ENCODE measurements at places on chromosomes 2 and 18. TPM values are rescaled to one million over a fixed set of nuclear protein-coding genes. Genes with fewer than 3 reads are reported as not detected.

IAH1 gene
- polyA plus RNA-seq, result 92.2 TPM

GRCh38 chr2:72915320-72915906 lies 1.9 kb upstream of the EMX1 start:
- no peak for DNase-seq

DNA sequence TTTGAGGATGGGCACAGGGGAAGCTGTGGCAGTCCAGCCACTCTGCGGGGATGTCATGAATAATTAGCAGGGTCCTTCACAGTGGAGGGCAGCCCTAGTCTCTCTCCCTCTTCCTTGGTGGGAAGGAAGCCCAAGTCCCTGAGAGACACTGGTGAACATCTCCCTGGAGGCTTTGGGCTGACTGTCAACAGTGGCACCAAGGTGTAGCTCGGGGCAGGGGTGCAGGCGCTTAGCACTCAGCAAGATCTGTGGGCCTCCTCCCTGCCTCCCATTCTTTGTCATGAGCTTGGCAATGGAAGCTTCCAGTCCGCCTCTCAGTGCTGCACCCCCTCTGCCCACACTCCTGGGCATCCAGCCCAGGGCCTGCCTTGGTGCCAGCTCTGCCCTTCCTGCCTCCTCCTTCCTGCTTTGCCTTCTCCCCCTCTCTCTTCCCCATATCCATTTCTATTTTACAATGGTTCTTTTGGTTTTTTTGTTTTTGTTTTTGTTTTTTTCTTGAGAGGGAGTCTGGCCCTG lies 59.4 kb downstream of the STEAP3 start:
- no peak for DNase-seq

SLC9A4 gene
- polyA plus RNA-seq, result not detected

GRCh38 chr2:38697116-38697840 lies 31.4 kb downstream of the GALM start:
- DNase-seq, result no peak

TRIM43B gene
- polyA plus RNA-seq, result not detected
